Spleen (tissue), 13 donors: ENCODE measurements at places on chromosomes 3 and 15. TPM values are rescaled to one million over a fixed set of nuclear protein-coding genes. Genes with fewer than 3 reads are reported as not detected.

TNIK gene
- 16.9 TPM for total RNA-seq

VEPH1 gene
- total RNA-seq, result 19.6 TPM

SLC15A2 gene
- 17.2 TPM for total RNA-seq

LDHAL6B gene
- total RNA-seq, result not detected

- no peak for DNase-seq
Observed at GRCh38 chr3:60190073-60190472, 1061.2 kb downstream of the FHIT start.

- DNase-seq, result no peak
Observed at GRCh38 chr15:43859546-43859945, 32.7 kb downstream of the WDR76 start.

- no peak for DNase-seq
Observed at GRCh38 chr3:95438274-95438673, 1375.4 kb downstream of the NSUN3 start.

- DNase-seq, result no peak
Observed at GRCh38 chr3:142009029-142009428, 132.6 kb downstream of the ATP1B3 start.

DNA sequence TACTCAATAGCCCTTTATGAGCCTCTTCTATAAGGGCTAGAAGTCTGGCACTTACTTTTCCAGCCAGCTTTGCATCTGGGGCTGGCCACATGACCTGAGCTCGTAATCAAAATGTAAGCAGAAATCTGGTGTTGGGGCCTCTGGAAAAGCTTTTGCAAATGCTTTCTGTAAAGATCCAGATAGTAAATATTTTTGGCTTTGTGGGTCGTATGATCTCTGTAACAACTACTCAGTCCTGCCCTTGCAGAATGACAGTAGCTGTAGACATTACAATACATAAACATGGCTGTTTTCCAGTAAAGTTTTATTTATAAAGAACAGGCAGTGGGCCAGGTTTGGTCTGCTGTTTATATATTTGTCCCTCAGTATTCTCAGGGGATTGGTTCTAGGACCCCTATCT lies 46.2 kb upstream of the THRB start:
- no peak for DNase-seq

DNA sequence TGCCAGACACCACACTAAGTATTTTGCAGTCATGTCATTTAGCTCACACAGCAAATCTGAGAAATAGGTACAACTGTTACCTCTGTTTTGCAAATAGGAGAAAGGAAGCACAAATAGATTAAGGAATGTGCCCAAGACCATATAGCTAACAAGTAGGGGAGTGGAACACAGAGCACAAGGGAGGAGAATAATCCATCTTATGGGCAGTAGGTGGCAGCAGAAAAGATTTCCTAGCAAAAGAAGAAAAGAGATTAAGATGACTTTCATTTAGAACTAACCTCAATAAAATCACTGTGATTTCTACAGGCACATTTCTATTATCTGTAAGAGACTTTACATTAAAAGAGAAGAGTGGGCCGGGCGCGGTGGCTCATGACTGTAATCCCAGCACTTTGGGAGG lies 49.1 kb downstream of the NR1I2 start:
- DNase-seq, result no peak

- DNase-seq, result no peak
Observed at GRCh38 chr3:29240248-29240647, 40.6 kb upstream of the RBMS3 start.

- DNase-seq, result no peak
Observed at GRCh38 chr15:83498801-83499200, 51.7 kb downstream of the SH3GL3 start.

DNA sequence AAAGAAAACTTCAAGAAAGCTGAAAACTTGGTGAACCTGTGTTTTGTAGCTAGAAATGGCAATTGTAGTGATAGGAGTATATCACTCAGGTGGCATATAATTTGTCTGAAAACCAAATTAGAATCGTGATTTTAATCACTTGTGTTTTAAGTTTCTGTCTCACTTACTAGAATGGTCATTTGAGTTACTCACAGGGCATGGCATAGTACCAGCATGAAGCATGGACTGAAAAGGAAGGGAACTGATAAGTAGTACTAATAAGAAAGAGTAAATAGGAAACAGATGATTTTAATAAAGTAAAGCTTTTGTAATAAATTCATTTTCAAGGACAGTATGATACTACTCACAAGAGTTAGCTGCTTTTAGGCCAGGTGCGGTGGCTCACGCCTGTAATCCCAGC lies 22.1 kb downstream of the OSBPL11 start:
- no peak for DNase-seq

GRCh38 chr3:179943117-179943880 lies 93.4 kb downstream of the PEX5L start:
- DNase-seq, result no peak

DNA sequence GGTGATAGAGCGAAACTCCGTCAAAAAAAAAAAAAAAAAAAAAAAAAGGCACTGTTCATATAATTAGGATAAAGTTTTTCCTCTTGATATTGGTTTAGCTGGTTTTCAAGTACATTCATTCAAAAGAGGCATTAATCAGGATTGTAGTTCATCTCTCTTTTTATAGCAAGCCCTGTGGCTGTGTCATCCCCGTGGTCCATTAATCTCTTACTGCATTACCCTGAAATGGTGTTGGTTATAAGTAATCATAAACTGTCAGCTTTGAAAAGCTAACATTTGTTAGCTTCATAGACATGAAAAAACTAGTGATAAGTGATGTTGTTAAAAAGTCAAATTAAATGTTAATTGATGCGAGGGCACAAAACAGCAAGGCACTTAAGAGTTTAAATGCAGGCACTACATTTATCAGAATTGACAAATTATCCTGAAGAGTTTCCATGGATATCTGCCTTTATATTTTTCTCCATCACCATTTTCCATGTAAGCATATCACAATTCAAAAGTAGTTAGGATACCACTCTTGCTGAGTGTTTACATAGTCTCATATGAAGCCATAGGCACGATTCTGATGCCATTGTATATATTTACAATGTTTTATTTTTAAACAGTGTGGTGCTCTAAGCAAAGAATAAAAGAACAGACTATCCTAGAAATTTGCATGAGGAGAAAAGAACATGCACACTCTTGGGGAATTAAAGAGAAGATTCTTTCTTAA lies 193.1 kb downstream of the OTOL1 start:
- no peak for DNase-seq
